ENCODE measurements at places on chromosomes 2 and 18.

DNA sequence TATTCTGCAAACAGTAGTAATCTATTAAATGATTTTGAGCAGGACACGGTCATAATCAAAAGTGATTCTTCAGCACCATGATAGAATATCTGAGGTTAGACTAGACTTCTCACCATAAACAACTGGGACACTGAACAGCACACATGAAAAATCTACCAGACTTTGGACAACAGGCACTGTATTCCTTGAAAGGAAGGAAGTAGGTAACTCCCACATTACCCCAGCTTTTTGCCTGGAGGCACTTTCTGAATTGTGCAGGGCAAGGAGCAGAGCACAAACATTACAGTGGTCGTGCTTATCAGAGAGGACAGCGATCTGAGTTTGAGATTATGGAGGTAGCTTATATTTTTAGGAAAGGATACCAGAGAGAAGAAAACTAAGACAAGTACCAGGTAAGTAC lies 25.3 kb upstream of the IL1RL1 start:
- DNase-seq, result no peak

DNA sequence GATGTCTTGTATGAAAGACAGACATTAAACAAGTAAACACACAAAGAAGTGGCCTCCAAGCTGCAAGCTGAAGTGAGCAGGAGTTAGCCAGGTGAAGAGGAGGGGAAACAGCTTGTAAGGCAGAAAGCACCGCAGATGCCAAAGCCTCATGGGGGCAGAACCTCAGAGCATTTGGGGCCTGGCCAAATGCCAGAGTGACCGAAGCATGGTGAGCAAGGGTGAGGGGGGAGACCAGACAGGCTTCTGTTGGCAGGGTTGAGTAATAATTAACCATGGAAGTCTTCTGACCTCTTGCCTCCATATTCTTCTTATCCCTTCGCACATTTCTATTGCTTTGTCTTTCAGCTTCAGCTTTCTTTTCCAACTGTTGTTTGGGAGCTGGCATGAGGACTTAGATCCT lies 5.6 kb downstream of the QPCT start:
- DNase-seq, result no peak

GRCh38 chr2:173793709-173794565 lies 171.2 kb downstream of the SP3 start:
- DNase-seq, result no peak

DNA sequence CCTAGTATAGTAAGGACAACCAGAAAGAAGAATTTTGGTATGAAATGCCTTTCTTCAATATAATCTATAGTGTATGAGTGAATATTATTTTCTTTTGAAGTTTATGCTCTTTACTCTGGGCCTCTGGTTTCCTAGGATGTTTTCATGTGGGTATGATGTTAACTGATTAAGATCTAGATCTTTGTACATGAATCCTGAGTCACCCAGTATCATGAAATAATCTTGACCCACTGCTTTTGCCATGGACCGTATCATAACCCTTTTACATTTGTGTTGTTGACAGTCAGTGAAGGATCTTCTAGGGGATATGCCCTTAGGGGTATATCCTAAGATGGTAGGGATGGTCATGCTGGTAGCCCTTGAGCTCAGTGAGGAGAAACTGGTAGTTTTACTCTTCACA lies 100.3 kb downstream of the RAB3GAP1 start:
- DNase-seq, result no peak

- DNase-seq, result no peak
Measured at GRCh38 chr2:145380436-145381017, 860.6 kb upstream of the ZEB2 start.

DNA sequence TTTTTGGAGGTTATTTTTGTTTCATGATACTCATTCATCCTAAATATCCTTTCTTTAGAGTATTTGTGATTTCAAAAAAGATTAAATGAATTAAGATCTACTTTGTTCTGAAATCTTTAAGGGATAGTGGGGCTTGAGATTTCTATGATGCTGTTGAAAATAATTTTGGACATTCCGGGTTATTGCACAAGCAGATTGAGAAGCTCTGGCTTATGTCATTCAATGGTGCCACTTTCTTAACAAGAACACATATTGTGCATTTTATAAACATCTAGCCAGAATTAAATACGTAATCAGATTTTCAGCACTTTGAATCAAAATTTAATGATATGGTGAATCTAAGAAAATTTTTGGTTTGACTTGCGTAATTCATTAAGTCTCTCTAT lies 207.7 kb upstream of the COL3A1 start:
- DNase-seq, result no peak

DNA sequence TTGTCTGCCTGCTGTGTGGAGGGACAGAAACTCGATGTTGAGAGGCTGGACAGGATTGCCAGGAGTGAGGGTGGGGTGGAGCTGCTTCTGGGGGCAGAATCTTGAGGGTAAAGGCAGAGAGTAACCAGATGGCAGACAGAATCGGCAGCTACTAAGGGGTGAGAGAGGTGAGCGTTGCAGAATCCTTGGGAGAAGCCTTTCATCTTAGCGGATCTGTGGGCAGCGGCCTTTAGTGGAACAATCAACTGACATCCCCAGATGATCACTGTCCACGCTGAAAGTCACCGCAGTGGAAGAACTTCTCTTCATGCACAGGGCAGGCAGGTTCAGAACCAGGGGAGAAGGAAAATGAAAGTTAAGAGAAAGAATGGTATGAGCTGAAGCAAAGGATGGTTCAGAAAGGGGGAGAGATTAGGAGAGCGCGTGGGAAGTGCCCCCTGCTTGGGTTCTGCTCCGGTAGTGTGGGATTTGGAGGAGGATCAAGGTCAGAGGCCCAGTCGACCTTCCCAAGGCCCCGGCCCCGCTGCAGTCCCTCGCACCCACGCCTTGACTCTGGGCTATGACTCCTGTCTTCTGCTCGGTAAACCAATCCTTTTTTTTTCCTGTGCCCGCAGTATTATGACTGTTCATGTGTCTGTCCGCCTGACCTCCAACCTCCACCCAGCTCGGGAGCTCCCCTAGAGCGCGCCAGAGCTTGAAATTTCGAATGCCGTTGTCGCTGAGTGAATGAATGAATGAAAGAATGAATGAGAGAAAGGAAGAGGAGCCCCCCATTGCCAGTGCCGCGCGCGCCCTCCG lies 584 bp downstream of the BOLA3 start:
- no peak for DNase-seq

DNA sequence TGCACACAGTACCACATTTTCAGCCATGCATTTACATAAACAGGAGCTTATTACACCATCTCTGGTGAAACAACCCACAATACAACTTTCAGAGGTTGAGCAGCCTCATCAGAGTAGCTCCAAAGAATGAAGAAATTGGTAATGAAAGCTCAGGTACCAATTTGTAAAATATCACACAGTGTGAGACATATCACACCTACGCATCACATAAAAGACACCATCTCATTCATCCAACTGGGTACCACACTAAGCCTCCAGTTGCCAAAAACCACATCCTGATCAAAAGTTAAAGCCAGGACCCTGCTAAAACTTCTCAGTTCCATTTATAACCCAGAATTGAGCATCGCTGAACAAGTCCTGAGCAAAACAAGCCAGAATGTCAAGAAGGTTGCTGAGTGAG lies 4.6 kb downstream of the TMEM163 start:
- DNase-seq, result no peak

DNA sequence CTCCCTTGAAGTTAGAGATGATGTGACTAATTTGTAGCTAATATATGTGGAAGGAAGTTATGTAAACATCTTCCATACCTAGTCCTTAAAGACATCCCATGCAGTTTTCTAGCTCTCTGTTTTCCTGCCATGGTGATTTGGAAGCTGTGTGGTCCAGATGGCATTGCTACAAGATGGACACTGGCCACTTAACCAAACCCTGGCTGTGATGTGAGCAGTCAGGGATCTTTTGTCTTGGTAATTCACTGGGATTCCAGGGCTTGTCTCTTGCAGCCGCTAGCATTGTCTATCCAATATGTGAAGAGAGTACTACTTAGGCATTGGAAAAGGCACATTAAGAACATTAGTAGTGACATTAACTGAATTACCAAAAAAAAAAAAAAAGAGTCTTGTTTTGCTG lies 139.9 kb upstream of the DOCK10 start:
- DNase-seq, result no peak

- no peak for DNase-seq
Measured at GRCh38 chr2:239725551-239725890, 299.6 kb downstream of the NDUFA10 start.

GRCh38 chr2:78977661-78978145 lies 47.8 kb upstream of the REG3G start:
- no peak for DNase-seq

- DNase-seq, result no peak
Measured at GRCh38 chr2:66534461-66534860, 99.5 kb downstream of the MEIS1 start.

DNA sequence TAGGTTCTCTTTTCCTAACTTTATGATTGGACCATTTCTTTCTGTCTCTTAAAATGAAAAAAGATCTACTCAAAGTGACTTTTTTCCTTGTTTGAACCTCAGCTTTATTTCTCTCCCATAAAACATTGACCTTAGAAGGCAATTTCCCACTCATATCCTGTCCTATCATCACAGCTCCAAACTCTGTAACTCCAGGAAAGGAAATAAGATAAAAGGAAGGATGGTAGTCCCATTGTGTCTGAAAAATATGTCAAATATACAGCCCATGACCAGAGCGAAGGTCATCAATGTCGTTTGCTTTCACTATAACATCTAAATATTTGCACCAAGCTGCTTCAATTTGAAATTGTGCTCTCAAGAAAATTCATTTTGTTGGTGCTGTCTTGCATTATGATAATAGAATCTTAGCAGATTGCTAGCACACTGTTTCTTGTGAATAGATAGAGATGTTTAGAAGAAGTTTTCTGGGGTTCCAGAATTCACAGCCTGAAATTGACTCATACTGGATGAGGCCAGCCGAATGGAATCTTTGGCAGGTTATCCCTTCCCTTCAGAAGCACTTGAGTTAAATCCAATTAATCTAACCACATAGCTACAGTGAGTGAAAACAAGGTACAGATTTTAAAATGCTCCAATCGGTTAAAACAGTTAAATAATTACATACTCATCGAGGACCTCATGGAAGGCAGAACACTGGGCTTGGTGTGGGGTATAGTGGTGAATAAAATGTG lies 95.1 kb downstream of the CRIM1 start:
- no peak for DNase-seq

DNA sequence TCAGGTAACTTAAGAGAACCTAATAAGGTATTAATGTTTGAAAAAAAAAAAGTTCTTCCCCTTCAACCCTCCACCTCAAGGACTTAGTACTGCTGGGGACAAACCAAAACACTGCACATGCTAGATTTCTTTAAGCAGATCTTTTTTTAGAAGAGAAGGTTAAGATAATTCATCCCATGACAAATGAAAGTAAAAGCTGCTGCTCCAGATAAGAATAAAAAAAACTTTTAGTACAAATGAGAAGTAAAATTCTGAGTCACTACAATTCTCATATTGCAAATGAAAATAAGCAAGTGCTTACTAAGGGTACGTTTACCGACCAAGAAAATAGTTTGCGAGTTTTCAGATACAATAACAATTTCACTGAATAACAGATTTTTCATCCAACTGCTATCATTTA lies 8.9 kb downstream of the STAM2 start:
- DNase-seq, result no peak

DNA sequence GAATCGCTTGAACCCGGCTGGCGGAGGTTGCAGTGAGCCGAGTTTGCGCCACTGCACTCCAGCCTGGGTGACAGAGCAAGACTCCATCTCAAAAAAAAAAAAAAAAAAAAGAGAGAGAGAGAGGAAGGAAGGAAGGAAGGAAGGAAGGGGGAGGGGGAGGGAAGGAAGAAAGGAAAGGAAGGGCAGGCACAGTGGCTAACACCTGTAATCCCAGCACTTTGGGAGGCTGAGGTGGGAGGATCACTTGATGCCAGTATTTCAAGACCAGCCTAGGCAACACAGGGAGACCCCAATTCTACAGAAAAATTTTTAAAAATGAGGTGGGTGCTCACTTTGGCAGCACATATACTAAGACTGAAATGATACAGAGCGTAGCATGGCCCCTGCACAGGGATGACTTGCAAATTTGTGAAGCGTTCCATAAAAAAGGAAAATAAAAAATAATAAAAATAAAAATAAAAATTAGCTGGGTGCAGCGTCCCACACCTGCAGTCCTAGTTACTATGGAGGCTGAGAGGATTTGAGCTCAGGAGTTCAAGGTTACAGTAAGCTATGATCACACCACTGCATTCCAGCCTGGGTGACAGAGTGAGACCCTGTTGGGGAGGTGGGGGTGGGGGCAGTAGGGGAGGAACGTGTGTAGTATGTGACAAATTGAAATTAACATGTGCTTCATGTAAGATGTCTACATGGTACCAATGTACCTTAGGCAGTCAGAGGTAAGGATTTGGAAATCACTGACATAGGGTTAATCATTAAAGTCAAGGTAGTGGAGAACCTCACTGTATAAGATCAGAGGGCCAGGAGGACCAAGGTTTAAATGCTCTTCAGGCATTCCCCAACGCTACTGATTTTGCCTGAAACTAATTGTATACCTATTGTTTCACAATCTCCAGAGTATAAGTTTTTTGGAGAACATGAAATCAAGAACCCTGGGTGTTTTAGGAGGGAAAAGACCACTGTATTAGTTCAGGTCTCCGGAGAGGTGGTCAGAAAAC lies 1.4 kb downstream of the WDCP start:
- DNase-seq, result no peak

DNA sequence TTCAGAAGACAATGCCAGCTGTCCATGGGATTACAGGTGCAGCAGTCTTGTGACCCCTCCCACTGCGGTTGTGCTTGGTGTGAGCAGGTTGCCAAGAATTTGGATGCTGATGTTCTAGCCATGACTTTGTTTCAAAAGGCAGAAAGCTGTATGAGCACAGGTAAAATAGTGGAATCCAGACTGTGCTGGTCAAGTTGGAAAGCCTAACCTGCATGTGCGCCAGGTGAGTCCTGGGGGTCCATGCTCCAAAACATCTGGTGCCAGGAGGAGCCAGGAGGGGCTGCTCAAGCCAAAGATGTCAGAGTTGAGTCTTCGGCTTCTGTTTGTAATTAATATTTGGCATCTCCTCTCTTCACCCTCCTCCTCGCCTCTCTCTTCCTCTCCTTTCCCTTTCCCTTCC lies 330.1 kb downstream of the MYCN start:
- DNase-seq, result no peak

- no peak for DNase-seq
Measured at GRCh38 chr2:170212625-170213280, 34.8 kb downstream of the MYO3B start.

GRCh38 chr2:240425697-240426096 lies 9.8 kb upstream of the GPC1 start:
- DNase-seq, result no peak

GRCh38 chr2:26722328-26722727 lies 29.8 kb downstream of the KCNK3 start:
- no peak for DNase-seq

- no peak for DNase-seq
Measured at GRCh38 chr2:150282771-150283371, 204.6 kb downstream of the RND3 start.
